ENCODE measurements at places on chromosomes 13 and 19.

- DNase-seq = no peak
Observed at GRCh38 chr13:21139374-21139773, 37.0 kb downstream of the SKA3 start.

GRCh38 chr13:38535261-38535660 lies 151.6 kb upstream of the FREM2 start:
- DNase-seq = no peak

- DNase-seq = no peak
Observed at GRCh38 chr13:25529425-25529824, 157.7 kb downstream of the ATP8A2 start.

GRCh38 chr19:35090506-35091214 lies 25.0 kb upstream of the FXYD3 start:
- DNase-seq = no peak

GRCh38 chr13:44045180-44045562 lies 165.5 kb downstream of the LACC1 start:
- DNase-seq = no peak

Measured in aorta (tissue), 5 donors.